ENCODE measurements at places on chromosomes 5 and 9. TPM values are rescaled to one million over a fixed set of nuclear protein-coding genes. Genes with fewer than 3 reads are reported as not detected.

DNA sequence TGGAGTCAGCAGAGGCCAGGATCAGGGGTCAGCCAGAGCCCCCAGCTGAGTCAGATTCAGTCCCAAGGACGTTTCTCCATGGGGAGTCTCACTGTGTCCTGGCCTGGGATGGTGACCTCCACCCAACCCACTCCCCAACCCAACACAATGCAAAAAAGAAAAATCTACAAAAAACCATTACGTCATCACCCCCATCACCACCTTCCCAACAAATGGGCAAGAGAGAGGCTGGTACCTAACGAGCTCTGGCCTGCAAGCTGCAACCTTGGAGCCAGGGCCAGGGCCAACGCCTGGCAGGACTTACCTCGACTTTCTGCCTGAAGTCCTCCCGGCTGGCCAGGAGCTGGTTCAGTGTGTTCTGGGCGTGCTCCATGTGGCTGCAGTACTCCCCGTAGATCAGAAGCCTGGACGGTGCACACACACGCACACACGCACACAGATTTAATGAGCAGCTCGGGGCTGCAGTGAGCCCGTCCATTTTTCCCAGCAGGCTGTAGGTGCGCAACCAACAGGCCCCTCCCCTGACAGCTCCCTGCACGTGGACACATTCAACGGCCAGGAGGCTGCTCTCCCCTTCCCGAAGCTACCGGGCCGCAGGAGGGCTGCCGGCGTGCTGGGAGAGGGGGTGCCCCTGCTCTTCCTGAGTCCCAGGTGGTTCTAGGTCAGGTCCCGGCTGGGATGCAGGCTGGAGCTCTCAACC lies 59.4 kb upstream of the SARDH start:
- no peaks in the 10 kb centered on the region for H3K36me3 ChIP-seq
- H3K27me3 ChIP-seq, result no peaks in the 10 kb centered on the region
- no peak for DNase-seq
- no peak overlapping the region for H3K4me3 ChIP-seq
- H3K4me1 ChIP-seq, result peaks cover 11% of the 10 kb centered on the region
- no peak overlapping the region for H3K27ac ChIP-seq

GRCh38 chr9:124889006-124889405 lies 27.1 kb downstream of the ARPC5L start:
- no peak overlapping the region for H3K4me3 ChIP-seq
- DNase-seq, result no peak
- H3K27me3 ChIP-seq, result no peaks in the 10 kb centered on the region
- H3K27ac ChIP-seq, result no peak overlapping the region
- no peaks in the 10 kb centered on the region for H3K4me1 ChIP-seq

- peaks cover 6% of the 10 kb centered on the region for H3K27me3 ChIP-seq
- no peak for DNase-seq
- H3K36me3 ChIP-seq, result no peaks in the 10 kb centered on the region
- no peak overlapping the region for H3K27ac ChIP-seq
- H3K4me3 ChIP-seq, result no peak overlapping the region
- no peaks in the 10 kb centered on the region for H3K4me1 ChIP-seq
Observed at GRCh38 chr5:14017904-14018303, 73.4 kb upstream of the DNAH5 start.

TLX3 gene
- not detected for total RNA-seq

PRLR gene
- 1.6 TPM for total RNA-seq

COL27A1 gene
- 13.7 TPM for total RNA-seq

DNA sequence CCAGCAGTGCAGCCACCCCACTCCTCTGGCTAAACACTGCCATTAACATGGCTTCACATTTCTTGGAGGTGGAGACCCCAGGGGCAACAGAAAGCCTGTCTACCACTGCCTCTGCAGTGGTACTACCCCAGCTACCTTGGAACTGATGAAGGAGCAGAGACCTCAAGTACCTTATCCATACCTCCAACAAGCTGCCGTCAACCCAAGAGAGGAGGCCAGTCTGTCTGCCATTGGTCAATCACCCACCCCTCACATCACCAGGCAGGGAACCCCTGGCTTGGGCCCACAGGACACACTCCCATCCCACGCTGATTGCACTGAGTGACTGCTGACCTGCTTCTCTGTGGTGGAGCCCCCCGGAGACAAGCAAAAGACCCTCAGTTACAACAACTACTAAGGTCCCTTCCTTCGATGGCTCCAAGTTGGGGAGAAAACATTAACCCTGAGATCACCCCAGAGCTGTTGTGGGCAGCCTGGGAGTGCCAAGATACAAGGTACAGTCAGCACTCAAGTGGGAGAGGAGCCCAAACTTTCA lies 5.6 kb downstream of the IFNA14 start:
- H3K27ac ChIP-seq, result no peak overlapping the region
- H3K4me1 ChIP-seq, result no peaks in the 10 kb centered on the region
- no peaks in the 10 kb centered on the region for H3K36me3 ChIP-seq
- H3K4me3 ChIP-seq, result no peak overlapping the region
- DNase-seq, result no peak

MLANA gene
- total RNA-seq, result not detected

- DNase-seq, result no peak
- H3K27me3 ChIP-seq, result no peaks in the 10 kb centered on the region
- no peaks in the 10 kb centered on the region for H3K4me1 ChIP-seq
- no peaks in the 10 kb centered on the region for H3K36me3 ChIP-seq
- H3K4me3 ChIP-seq, result no peak overlapping the region
Observed at GRCh38 chr5:157308836-157309465, 43.0 kb downstream of the CYFIP2 start.

GRCh38 chr5:113373426-113373825 lies 61.4 kb downstream of the TSSK1B start:
- H3K36me3 ChIP-seq, result no peaks in the 10 kb centered on the region
- peaks cover 5% of the 10 kb centered on the region for H3K27me3 ChIP-seq
- no peaks in the 10 kb centered on the region for H3K4me1 ChIP-seq
- H3K4me3 ChIP-seq, result no peak overlapping the region
- H3K27ac ChIP-seq, result no peak overlapping the region

- no peak overlapping the region for H3K4me3 ChIP-seq
- H3K4me1 ChIP-seq, result no peaks in the 10 kb centered on the region
- no peak overlapping the region for H3K27ac ChIP-seq
Observed at GRCh38 chr9:131214286-131214856, 61.9 kb downstream of the FAM78A start.

- DNase-seq, result no peak
- no peaks in the 10 kb centered on the region for H3K27me3 ChIP-seq
- H3K4me3 ChIP-seq, result no peak overlapping the region
- H3K27ac ChIP-seq, result no peak overlapping the region
- H3K4me1 ChIP-seq, result no peaks in the 10 kb centered on the region
- H3K36me3 ChIP-seq, result no peaks in the 10 kb centered on the region
Observed at GRCh38 chr5:36264202-36264760, 22.6 kb upstream of the NADK2 start.

WDR31 gene
- total RNA-seq, result 2.6 TPM

- H3K27ac ChIP-seq, result no peak overlapping the region
- H3K4me3 ChIP-seq, result no peak overlapping the region
- no peak for DNase-seq
- H3K4me1 ChIP-seq, result peaks cover 6% of the 10 kb centered on the region
- no peaks in the 10 kb centered on the region for H3K27me3 ChIP-seq
- H3K36me3 ChIP-seq, result no peaks in the 10 kb centered on the region
Observed at GRCh38 chr5:91074615-91075014, 308.5 kb downstream of the ARRDC3 start.

GRCh38 chr5:119174578-119175163 lies 103.8 kb downstream of the DMXL1 start:
- H3K36me3 ChIP-seq, result peaks cover 31% of the 10 kb centered on the region
- H3K27me3 ChIP-seq, result no peaks in the 10 kb centered on the region
- no peak overlapping the region for H3K4me3 ChIP-seq
- no peak for DNase-seq

GRCh38 chr9:98763986-98764745 lies 32.2 kb downstream of the ANKS6 start:
- H3K27ac ChIP-seq, result no peak overlapping the region

- H3K4me1 ChIP-seq, result no peaks in the 10 kb centered on the region
- H3K27ac ChIP-seq, result no peak overlapping the region
- no peak overlapping the region for H3K4me3 ChIP-seq
- peaks cover 9% of the 10 kb centered on the region for H3K36me3 ChIP-seq
Observed at GRCh38 chr9:81636255-81636599, 53.1 kb downstream of the TLE1 start.

FCHO2 gene
- total RNA-seq, result 83.9 TPM

SLCO6A1 gene
- not detected for total RNA-seq

- peaks cover 15% of the 10 kb centered on the region for H3K27me3 ChIP-seq
- H3K36me3 ChIP-seq, result no peaks in the 10 kb centered on the region
- no peaks in the 10 kb centered on the region for H3K4me1 ChIP-seq
- no peak overlapping the region for H3K27ac ChIP-seq
- no peak overlapping the region for H3K4me3 ChIP-seq
- DNase-seq, result no peak
Observed at GRCh38 chr5:175778951-175779503, 92.4 kb upstream of the CPLX2 start.

- H3K27me3 ChIP-seq, result no peaks in the 10 kb centered on the region
- peak overlapping the region; percentile 86 for H3K27ac ChIP-seq
- no peak for DNase-seq
- peaks cover 21% of the 10 kb centered on the region for H3K4me1 ChIP-seq
- H3K4me3 ChIP-seq, result peak overlapping the region; percentile 95
Observed at GRCh38 chr5:74767579-74767913, 497 bp downstream of the NSA2 start.

DNA sequence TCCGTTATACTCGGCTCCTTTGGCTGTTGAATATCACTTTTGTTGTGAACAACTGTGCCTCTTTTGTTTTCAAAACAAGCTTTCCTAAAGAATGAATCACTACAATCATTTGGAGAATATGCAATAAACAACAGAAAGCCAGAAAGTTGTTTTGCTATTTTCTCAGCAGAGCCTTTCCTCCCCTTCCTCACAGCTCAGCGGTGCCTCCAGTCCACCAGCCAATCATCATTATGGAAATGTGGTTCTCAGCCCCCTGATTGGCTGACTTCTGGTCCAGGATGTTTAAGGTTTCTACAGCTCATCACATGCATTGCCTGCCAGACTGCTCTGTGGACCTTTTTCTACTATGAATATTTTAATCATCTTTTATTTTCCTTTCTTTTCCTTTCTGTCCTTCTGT lies 9.1 kb upstream of the ZNF608 start:
- H3K27ac ChIP-seq, result no peak overlapping the region
- no peaks in the 10 kb centered on the region for H3K4me1 ChIP-seq
- H3K36me3 ChIP-seq, result no peaks in the 10 kb centered on the region

GRCh38 chr9:99030092-99030511 lies 74.8 kb upstream of the TGFBR1 start:
- no peak overlapping the region for H3K4me3 ChIP-seq
- no peaks in the 10 kb centered on the region for H3K36me3 ChIP-seq
- H3K27me3 ChIP-seq, result no peaks in the 10 kb centered on the region
- DNase-seq, result no peak
- H3K27ac ChIP-seq, result no peak overlapping the region

- H3K36me3 ChIP-seq, result no peaks in the 10 kb centered on the region
- no peak overlapping the region for H3K27ac ChIP-seq
- no peak for DNase-seq
- no peaks in the 10 kb centered on the region for H3K27me3 ChIP-seq
- H3K4me1 ChIP-seq, result peaks cover 37% of the 10 kb centered on the region
- no peak overlapping the region for H3K4me3 ChIP-seq
Observed at GRCh38 chr9:125551781-125552180, 155.2 kb downstream of the MAPKAP1 start.

- H3K36me3 ChIP-seq, result no peaks in the 10 kb centered on the region
- DNase-seq, result no peak
- H3K27me3 ChIP-seq, result no peaks in the 10 kb centered on the region
- H3K4me3 ChIP-seq, result no peak overlapping the region
- no peaks in the 10 kb centered on the region for H3K4me1 ChIP-seq
Observed at GRCh38 chr5:17808566-17808965, 174.3 kb downstream of the TAF11L14 start.

DNA sequence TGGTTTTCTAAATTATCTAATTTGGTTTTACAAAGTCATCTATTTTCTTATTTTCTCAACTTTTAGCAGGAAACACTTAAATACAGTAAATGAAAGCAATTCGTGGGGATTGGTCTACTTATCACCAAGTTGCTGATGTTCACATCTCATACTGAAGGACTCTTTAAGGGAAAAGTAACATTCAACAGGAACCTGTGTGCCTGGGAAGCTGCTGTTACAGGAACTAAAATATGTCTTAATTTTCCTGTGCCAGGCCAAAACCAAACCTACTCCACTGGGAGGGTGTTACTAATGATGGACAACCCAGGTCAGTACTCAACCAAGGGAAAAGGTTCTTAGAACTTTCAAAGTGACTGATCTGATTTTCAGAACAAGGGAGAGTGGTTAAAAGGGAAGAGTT lies 5.3 kb downstream of the ISCA1 start:
- peaks cover 24% of the 10 kb centered on the region for H3K4me1 ChIP-seq
- H3K27me3 ChIP-seq, result no peaks in the 10 kb centered on the region
- H3K27ac ChIP-seq, result no peak overlapping the region
- DNase-seq, result no peak

INSL4 gene
- not detected for total RNA-seq

DNA sequence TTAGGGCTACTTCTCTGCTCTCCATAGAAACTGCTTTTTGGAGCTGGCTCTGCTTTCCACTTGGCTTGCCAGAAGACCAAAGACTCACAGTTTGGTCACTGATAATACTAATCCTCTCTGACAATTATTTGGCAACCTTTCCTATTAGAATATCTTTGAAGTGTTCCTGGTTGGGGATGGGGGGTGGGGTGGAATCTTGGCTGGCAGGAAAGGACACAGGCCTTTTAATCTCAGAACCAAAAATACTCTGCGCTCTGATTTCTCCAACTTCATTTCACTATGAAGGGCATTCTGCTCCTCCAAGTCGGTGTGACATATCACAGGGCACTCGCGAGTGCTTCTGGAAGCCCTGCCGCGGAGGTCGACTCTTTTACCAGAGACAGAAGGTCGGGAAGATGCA lies 1329.0 kb upstream of the WWC1 start:
- H3K36me3 ChIP-seq, result no peaks in the 10 kb centered on the region
- H3K27ac ChIP-seq, result no peak overlapping the region
- no peaks in the 10 kb centered on the region for H3K4me1 ChIP-seq
- H3K27me3 ChIP-seq, result no peaks in the 10 kb centered on the region
- DNase-seq, result no peak

DNA sequence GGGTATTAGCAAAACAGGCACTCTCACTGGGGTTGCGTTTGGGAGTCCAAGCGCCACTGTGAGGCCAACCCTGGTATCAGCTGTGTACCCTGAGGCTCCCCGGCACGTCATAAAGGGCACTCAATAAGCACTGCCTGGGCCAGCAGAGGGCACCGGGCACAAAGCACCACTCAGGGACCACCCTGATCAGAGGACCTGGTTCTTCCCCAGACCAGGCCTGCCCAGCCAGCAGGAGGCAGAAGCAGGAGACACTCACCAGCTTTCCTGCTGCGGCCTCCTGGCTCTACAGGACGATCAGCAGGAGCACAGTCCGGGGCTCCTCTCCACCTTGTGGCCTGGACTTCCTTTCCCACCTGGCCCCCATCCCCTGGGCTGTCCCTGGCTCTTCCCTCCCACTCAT lies 12.6 kb downstream of the MGAT1 start:
- H3K27me3 ChIP-seq, result no peaks in the 10 kb centered on the region
- no peak for DNase-seq
- H3K36me3 ChIP-seq, result peaks cover 63% of the 10 kb centered on the region
- peaks cover 41% of the 10 kb centered on the region for H3K4me1 ChIP-seq
- no peak overlapping the region for H3K27ac ChIP-seq

GRCh38 chr5:131285703-131286399 lies 22.0 kb downstream of the CDC42SE2 start:
- no peak overlapping the region for H3K27ac ChIP-seq
- H3K4me3 ChIP-seq, result no peak overlapping the region
- peaks cover 8% of the 10 kb centered on the region for H3K36me3 ChIP-seq
- H3K4me1 ChIP-seq, result peaks cover 10% of the 10 kb centered on the region
- H3K27me3 ChIP-seq, result no peaks in the 10 kb centered on the region
- DNase-seq, result no peak

GRCh38 chr5:94670726-94671125 lies 52.3 kb downstream of the SLF1 start:
- no peaks in the 10 kb centered on the region for H3K27me3 ChIP-seq
- H3K4me1 ChIP-seq, result no peaks in the 10 kb centered on the region
- H3K27ac ChIP-seq, result no peak overlapping the region
- no peak for DNase-seq
- H3K36me3 ChIP-seq, result peaks cover 5% of the 10 kb centered on the region

SNX30 gene
- total RNA-seq, result 76.3 TPM

SPINK6 gene
- total RNA-seq, result not detected

Data from upper lobe of right lung (tissue), 1 donor.